ENCODE measurements at places on chromosomes 13 and 19.

GRCh38 chr19:38655148-38655824, 7.8 kb downstream of the ACTN4 start:
- H3K27ac ChIP-seq: peak overlapping the region; percentile 79
- peaks cover 10% of the 10 kb centered on the region for H3K36me3 ChIP-seq
- H3K27me3 ChIP-seq: no peaks in the 10 kb centered on the region
- peaks cover 35% of the 10 kb centered on the region for H3K4me1 ChIP-seq
- peak; percentile 70 for DNase-seq

DNA sequence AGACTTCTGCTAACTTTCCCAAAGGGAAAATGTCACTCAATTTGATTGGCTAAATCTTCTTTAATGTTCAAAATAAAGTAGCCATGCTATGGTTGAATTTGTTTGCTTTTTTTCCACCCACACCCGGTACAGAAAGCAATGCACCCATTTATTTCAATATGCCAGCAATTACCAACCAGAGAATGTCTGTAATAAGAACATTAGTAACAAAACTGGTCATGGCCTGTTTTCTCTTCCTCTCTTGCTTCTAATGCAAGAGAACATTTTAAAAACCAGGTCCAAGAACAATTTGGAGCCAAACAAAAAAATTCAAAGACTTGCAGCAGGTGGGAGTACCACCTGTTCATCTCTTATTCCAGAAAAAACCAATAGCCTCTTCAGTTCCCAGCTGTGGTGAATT, 1108.8 kb upstream of the PCDH20 start:
- H3K36me3 ChIP-seq: no peaks in the 10 kb centered on the region
- no peaks in the 10 kb centered on the region for H3K27me3 ChIP-seq
- no peak overlapping the region for H3K4me3 ChIP-seq
- DNase-seq: no peak
- H3K27ac ChIP-seq: no peak overlapping the region

- H3K4me1 ChIP-seq: peaks cover 12% of the 10 kb centered on the region
- H3K4me3 ChIP-seq: no peak overlapping the region
- H3K27ac ChIP-seq: no peak overlapping the region
- DNase-seq: no peak
- peaks cover 9% of the 10 kb centered on the region for H3K27me3 ChIP-seq
Observed at GRCh38 chr13:44153496-44153895, 220.1 kb upstream of the SERP2 start.

GRCh38 chr19:43560687-43561086, 14.6 kb downstream of the XRCC1 start:
- no peaks in the 10 kb centered on the region for H3K27me3 ChIP-seq
- H3K36me3 ChIP-seq: peaks cover 14% of the 10 kb centered on the region
- peak; percentile 66 for DNase-seq

DNA sequence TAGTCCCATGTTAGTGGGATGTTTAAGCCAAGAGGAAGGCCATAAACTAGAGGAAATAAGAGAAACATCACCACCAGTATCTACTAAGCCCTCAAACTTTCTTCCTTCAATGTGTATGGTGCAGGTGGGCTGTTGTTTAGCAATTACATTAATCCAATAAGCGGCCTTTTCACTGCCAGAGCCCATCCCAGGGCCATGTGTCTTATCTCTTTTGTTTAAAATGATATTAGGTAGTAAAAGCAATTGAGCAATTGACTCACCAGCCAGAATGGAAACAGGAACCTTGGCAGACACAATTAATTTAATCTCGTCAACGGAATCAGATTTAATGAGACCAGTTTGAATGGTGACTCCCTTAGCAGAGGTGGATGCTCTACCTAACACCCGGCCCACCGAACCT, 1503.5 kb downstream of the UQCRFS1 start:
- H3K4me1 ChIP-seq: no peaks in the 10 kb centered on the region
- H3K27me3 ChIP-seq: no peaks in the 10 kb centered on the region
- no peaks in the 10 kb centered on the region for H3K36me3 ChIP-seq

All from mesenchymal stem cell (in vitro differentiated cells and primary cell).